IPS DF 19.7 (cell line): ENCODE measurements at places on chromosomes 5 and 9.

DNA sequence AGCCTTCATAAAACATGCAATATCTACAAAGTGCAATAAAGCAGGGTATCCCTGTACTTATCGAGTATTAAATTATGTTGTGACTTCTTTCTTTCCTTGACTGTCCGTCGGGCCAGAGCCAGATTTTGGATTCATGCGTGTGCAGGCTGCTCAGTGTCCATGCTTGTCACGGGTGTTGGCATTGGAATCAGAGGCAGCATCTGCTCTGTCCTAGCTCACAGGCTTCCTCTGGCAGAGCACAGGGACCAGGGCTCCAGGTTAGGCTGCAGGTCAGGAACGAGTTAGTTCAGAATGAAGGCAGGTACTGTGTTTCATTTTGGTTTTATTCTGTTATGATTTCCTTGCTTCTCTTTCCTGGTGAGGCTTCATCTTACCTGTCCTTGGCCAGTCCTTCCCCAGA lies 249.8 kb downstream of the AUH start:
- DNase-seq: no peak

GRCh38 chr9:1938675-1939170 lies 76.4 kb upstream of the SMARCA2 start:
- DNase-seq: no peak

DNA sequence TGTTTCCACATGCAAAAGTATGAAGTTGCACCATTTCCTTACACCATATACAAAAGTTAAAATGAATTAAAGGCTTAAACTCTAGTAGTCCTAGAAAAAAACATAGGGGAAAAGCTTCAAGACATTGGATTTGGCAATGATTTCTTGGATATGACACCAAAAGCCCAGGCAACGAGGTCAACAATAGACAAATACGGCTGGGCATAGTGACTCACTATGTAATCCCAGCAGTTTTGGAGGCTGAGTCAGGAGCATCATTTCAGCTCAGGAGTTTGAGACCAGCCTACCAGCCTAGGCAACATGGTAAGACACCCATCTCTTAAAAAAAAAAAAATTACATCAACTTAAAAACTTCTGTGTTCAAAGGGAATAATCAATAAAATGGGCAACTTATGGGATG lies 30.9 kb upstream of the SREK1 start:
- DNase-seq: no peak

DNA sequence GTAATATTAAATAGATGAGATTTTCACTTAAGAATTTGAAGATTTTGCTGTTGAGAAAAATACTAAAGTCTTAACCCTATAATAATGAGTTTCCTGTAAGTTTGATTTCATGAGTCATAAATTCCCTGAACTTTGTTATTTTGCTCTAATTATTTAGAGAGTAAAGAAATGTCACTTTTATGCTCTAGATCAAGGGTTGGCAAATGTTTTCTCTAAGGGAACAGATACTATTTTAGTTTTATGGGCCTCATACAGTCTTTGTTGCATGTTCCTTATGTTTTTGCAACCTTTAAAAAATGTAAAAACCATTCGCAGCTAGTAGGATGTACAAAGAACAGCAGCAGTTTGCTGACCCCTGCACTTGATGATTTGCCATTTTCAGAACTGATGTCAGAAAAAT lies 480 bp upstream of the TXNDC8 start:
- no peak for DNase-seq

DNA sequence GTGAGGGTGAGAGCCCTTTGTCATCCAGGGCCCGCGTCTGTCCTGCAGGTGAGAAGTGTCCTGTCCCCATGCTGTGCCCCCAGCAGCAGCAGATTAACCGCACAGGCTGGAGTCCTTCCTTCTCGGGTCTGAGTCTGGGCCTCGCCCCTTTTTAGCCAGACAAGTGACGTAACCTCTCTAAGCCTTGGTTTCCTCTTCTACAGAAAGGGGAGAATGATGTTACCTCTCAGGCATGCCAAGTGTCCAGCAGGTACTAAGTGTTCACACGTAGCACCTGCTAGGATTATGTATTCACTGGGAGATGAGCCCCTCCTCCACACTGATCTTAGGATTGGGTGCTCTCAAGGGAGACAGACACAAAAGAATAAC lies 6.9 kb downstream of the NEURL1B start:
- DNase-seq: no peak

DNA sequence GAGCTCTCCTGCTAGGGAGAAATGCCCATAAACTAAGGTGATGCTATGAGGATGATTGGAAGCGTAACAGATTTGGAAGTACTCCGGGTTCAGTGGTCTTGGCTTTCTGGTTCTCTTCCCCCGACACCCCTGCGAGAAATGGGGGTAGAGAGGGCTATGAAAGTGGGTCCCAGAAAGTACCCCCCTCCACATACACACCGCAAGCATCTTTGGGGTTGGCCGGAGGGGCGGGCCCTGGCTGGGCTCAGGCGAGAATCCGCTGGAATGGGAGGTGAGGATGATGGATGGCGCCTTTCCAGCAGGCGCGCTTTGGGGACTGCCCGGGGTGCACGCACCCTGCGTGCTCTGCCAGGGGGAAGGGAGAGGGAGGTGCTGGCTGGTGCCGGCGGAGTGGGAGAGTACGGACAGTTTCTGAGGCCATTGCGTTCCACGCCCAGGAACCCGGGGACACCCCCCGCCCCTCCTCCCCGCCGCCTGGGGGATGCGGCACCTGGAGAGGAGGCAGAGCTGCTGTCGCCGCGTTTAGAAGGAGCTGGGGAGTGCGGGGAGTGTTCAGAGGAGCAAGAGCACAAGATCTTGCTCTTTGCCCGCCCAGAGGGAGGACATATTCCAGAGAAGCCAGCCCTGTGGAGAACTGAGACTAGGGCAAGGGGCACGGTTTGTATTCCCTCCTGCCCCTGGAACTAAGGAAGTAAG lies 1.9 kb downstream of the PCSK5 start:
- no peak for DNase-seq

GRCh38 chr9:76866689-76867088 lies 39.2 kb downstream of the PRUNE2 start:
- DNase-seq: no peak

DNA sequence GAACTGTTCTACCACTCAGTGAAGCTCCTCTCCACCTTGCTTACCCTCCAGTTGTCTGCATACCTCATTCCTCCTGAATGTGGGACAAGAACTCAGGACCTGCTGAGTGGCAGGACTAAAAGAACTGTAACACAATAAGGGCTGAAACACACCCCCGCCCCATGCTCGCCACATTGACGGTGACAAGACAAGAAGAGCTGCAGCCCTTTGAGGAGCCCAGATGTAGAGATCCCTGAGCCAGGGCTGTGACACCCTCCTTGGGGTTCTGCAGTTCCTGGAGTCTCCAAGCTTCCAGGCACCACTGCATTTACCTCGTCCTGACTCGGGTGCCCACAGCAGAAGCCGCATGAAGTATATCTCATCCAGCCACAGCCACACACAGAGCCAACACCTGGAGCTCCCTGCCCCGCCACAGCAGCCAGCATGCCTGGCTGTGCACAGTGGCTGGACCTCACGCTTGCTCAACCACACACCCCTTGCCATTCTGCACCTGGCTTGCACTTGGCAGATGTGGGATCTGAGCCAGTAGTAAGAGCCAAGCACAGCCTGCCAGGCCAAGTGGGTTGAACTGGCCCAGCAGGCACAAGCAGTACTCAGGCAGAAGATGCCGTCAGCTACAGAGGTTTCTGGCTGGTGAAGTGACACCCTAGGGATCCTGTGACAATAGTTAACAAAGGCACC lies 166.1 kb downstream of the RNF180 start:
- no peak for DNase-seq

- no peak for DNase-seq
Measured at GRCh38 chr9:120536949-120537640, 42.9 kb downstream of the CDK5RAP2 start.

DNA sequence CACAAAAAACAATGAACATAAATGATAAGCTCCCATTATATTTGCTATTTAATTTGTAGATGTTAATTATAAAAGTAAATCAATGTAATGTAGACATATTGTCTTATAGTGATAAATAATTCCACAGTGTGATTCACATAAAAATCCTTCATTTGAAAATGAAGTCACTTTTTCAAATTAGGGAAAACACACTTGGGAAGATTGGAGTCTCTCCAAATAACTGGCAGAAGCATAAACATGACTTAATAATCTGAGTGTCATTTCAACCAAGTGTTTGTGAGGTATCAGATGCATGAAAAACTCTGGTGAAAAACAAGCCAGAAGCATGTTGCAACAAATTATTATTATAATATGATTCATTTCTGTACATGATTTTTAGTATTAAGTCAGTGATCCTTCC lies 102.2 kb downstream of the CETN3 start:
- DNase-seq: no peak

DNA sequence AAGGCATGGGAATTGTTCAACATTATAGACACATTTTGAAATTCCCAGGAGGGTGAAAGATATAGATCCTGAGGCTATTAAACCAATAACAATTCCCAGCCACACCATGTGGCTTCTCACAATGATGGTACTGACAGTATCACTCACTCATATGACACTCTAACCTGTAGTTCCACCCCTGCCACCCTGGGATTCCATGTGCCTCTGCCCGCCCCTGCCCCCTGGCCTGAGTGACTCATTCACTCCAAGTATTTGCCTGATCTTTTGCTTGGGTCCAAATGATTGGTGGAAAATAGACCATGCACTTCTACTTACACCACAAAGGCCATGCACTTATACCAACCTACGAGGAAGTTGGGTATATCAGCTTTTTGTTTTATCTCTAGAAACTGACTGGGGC lies 305.2 kb upstream of the DAB2 start:
- no peak for DNase-seq

DNA sequence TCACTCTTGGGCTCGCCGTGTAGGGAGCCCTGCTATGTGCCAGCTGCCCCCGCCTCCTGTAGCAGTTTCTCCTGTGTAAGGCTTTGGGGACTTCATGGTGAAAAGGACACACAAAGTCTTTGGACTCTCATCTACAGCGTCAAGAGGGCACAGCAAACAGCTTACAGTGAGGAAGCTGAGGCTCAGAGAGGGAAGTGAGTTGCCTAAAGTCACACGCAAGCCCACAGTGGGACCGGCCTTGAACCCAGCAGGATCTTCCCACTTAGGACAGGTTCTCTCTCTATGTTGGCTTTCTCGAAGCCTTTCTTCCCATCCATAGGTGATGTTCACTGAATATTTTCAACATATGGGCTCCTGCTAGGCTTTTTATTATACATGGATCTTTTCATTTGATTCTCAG lies 9.8 kb upstream of the PRRX2 start:
- no peak for DNase-seq

GRCh38 chr9:23431459-23431858 lies 394.6 kb downstream of the ELAVL2 start:
- DNase-seq: no peak

DNA sequence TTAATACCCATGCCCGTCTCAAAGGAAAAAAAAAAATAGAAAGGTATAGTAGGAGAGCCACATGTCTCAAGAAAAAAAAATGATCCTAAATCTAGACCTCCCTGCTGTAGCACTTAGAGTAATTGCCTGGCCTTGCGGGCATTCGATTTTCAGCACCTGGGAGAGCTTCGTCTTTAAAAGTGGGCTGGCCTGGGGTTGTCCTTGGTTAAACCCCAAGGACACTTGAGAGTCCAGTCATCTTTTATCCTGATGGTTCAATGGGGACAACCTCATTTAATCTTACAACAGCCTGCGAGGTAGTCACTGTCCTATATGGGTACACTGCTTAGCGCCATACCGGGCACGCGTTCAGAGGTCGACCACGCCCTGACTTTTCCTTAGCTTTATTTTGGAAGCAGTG lies 60.1 kb downstream of the MAT2B start:
- DNase-seq: no peak

DNA sequence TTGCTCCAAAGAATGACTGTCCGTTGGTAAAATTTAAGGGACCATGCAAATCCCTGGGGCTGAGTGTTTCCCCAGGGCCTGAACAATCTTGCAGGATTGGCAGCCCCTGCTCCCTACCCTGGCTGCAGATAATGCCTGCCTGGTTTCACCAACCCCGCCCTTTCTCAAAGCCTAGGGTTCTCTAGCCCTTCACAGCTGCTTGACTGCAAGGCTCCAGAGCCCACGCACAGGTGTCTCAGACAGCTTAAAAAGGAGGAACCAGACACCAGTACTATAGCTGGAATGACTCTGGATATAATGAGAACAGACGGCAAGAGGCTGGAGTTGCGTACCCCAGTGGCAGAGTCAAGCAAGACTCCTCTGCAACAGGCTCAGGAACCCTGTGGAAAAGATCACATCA lies 25.2 kb upstream of the TNIP1 start:
- no peak for DNase-seq

GRCh38 chr9:121529237-121529987 lies 29.8 kb upstream of the GGTA1 start:
- DNase-seq: no peak

- DNase-seq: no peak
Measured at GRCh38 chr5:53987101-53987500, 323.3 kb downstream of the ARL15 start.

DNA sequence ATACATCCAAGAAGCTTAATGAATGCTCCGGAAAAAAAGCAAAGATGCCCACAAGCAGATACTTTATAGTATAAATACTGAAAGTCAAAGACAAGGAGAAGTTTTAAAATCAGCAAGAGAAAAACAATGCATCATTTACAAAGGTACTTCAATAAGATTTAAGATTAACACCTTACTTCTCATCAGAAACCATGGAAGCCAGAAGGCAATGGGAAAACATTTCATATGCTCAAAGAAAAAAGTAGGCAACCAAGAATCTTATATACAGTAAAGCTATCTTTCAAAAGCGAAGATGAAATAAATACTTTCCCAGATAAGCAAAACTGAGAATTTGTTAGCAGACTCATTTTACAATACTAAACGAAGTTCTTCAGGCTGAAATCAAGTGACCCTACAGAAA lies 51.1 kb downstream of the ABHD17B start:
- DNase-seq: no peak

GRCh38 chr5:79107020-79107796 lies 4.4 kb upstream of the BHMT start:
- no peak for DNase-seq

GRCh38 chr9:33264003-33264472 lies 470 bp downstream of the BAG1 start:
- no peak for DNase-seq

DNA sequence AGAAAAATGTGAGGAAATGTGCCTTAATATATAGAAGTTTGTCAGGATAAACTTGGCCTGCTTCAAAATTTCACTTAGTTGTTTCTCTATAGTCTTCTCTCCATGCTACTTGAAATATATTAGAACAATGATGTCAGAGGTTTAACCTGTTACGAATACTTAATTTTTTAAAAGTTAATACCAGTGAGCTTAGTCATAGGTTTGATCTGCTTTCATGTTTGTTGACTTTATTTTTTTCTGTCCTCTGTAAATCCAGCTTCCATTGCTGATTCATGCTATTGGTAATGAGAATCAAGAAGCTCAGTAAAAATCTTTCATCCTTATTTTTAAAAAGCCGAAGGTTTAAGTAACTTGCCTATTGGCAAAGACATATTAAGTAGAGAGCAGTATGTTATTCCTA lies 27.9 kb downstream of the BDP1 start:
- no peak for DNase-seq

GRCh38 chr9:80555782-80556325 lies 984.1 kb downstream of the TLE4 start:
- no peak for DNase-seq

GRCh38 chr5:53322257-53322656 lies 158.2 kb upstream of the FST start:
- DNase-seq: no peak
